ENCODE measurements at places on chromosomes 1 and 21. TPM values are rescaled to one million over a fixed set of nuclear protein-coding genes. Genes with fewer than 3 reads are reported as not detected.

Gene LCA5L
- 0.57 TPM for total RNA-seq

Gene GPR161
- 17.3 TPM for total RNA-seq

Gene PRRX1
- not detected for total RNA-seq

Gene STIL
- 26.5 TPM for total RNA-seq

Gene IFI44L
- total RNA-seq: not detected

Gene TBX15
- total RNA-seq: 0.42 TPM

Gene OR2T33
- total RNA-seq: not detected

Gene C1orf210
- total RNA-seq: 12.0 TPM

Gene OR2M2
- total RNA-seq: not detected

Gene DPH2
- 64.9 TPM for total RNA-seq

Gene CTH
- 34.5 TPM for total RNA-seq

Gene B3GALT5
- total RNA-seq: 23.8 TPM

Gene KCNJ15
- total RNA-seq: not detected

Gene FNDC5
- total RNA-seq: 2.0 TPM

Gene HMGN1
- total RNA-seq: 530 TPM

Gene WNT4
- total RNA-seq: 1.4 TPM

Gene PIK3C2B
- total RNA-seq: 36.7 TPM

Gene ZFYVE9
- 26.4 TPM for total RNA-seq

Gene PKP1
- 0.95 TPM for total RNA-seq

DNA sequence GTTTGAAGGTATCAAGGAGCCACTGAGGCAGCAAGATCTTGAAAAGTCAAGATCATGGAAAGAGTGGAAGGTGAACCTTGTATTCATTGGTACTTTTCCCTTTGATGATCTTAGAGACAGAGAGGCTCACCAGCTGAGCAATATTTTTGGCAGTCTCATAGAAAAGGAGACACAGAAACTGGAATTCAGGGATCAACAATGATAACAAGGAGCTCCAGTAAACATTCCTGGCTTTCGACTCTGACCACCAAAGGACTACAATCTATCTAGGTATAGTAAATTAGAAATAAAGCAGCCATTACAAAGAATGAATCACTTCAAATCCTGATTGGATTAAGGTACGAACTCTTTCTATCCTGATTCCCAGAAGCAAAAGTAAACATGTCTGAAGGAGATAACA, 615.4 kb downstream of the KIF26B start:
- DNase-seq: no peak

GRCh38 chr1:159853417-159854115, 8.9 kb downstream of the VSIG8 start:
- no peak for DNase-seq

GRCh38 chr1:73104749-73105148, 822.4 kb upstream of the NEGR1 start:
- DNase-seq: no peak

GRCh38 chr1:16605213-16605525, 8.2 kb downstream of the NBPF1 start:
- no peak for DNase-seq

- no peak for DNase-seq
Measured at GRCh38 chr1:156480016-156480370, 20.6 kb downstream of the MEF2D start.

GRCh38 chr1:60759291-60759690, 323.1 kb upstream of the NFIA start:
- no peak for DNase-seq

GRCh38 chr1:8213136-8213535, 104.8 kb upstream of the SLC45A1 start:
- DNase-seq: no peak

- DNase-seq: no peak
Measured at GRCh38 chr1:157472056-157472701, 80.1 kb downstream of the FCRL5 start.

GRCh38 chr1:44613941-44614340, 60.3 kb downstream of the TMEM53 start:
- DNase-seq: no peak

GRCh38 chr1:36731226-36732014, 248.7 kb upstream of the CSF3R start:
- no peak for DNase-seq

- DNase-seq: no peak
Measured at GRCh38 chr21:41611441-41611840, 103.5 kb upstream of the TMPRSS2 start.

DNA sequence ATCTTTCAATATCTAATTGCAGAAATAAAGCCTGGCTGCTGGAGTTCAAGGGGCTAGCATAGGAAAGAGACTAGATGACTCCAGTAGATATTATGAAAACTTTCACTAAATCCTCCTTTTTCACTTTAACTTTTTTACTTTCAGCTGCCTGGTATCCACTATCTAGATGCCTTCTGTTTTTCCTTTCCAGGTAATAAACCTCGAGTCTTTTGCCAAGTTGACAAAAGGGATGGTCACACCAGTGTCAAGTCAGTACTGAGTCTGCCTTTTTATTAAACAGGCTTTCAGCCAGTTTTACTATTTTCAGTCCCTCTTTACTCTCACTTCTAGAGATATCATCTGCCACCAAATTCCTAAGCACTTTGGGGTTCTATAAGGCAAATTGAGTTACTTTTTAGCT, 195.6 kb downstream of the FGGY start:
- DNase-seq: no peak

GRCh38 chr1:204146965-204147364, 4.9 kb downstream of the ETNK2 start:
- no peak for DNase-seq

DNA sequence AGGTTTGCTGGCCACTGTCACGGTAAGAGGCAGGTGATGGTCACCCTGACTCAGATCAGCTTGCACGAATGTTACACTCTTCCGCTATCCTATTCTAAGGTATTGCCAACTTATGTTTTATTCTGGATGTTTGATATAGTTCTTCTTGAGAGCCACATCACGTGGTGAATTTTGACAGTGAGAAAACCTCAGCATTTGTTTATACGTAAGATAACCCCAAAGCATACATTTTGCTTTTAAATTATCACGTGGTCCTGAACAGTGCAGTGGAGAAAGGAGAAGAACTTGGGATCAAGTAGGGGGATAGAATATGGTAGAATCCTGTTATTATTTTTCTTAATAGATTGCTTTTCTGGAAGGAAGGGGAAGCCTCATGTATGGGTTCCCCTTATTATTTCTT, 16.6 kb downstream of the ATP1A1 start:
- DNase-seq: no peak

GRCh38 chr1:164504749-164505148, 54.2 kb upstream of the PBX1 start:
- no peak for DNase-seq

GRCh38 chr1:162187687-162188276, 118.3 kb downstream of the NOS1AP start:
- no peak for DNase-seq

GRCh38 chr1:234067581-234068337, 163.3 kb downstream of the SLC35F3 start:
- DNase-seq: no peak

- no peak for DNase-seq
Measured at GRCh38 chr1:3332662-3333061, 121.8 kb upstream of the ARHGEF16 start.
